Ascending aorta (tissue), 2 donors: ENCODE measurements at places on chromosomes 16 and 17.

GRCh38 chr17:70187383-70187782, 18.1 kb downstream of the KCNJ2 start:
- no peak for DNase-seq

DNA sequence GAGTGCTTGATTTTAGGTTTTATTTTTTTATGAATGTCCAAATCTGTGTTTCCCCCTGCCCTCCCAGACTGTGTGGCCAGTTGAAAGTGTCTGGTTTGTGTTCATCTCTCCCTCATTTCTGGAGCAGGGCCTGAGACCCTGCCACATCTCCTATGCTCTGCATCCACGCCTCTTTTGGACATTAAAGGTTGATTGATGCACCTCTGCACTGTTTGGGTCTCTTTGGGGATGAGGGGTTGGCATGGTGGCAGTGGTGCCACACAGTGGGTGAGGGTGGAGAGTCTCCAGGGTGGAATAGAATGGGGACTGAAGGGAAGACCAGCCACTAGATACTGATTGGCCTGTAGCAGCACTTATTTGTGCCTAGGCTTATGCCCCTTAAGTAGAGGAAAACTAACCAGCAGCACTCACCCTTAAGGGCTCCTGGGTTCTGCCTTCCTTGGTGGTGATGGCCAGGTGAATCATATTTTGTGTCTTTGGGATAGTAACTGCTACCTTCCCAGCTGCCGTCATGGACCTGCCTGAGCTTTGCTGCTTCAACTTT, 7.9 kb downstream of the DYNLL2 start:
- DNase-seq = no peak

- DNase-seq = no peak
Measured at GRCh38 chr17:15085890-15086677, 179.0 kb downstream of the PMP22 start.

- DNase-seq = no peak
Measured at GRCh38 chr16:80323808-80324195, 217.0 kb upstream of the DYNLRB2 start.

GRCh38 chr16:47956916-47957315, 198.9 kb downstream of the ABCC12 start:
- no peak for DNase-seq

GRCh38 chr17:50993544-50993943, 127.1 kb downstream of the SPAG9 start:
- DNase-seq = no peak

DNA sequence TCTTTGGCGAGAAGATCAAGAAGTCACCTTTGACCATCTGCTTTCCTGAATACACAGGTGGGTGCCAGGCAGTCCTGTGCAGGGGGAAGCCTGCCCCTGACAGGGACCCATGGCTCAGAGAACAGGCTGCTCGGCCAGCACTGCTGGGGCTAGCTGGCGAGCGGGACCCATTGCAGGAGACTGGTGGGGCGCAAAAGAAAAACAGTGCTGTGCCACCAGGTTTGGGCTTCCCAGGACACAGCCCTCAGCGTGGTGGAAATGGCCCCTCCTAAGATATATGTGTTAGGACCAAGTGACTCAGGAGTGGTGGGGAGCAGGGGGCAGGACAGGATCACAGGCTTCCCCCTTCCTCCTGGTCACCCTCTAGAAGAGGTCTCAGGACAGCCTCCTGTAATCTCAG, 73.9 kb downstream of the AMFR start:
- no peak for DNase-seq

GRCh38 chr16:88803264-88803987, at the start of gene CDT1:
TSS of gene CDT1 (plus strand) at chr16:88803789. CDS start at chr16:88803832, 43 bp downstream.
- DNase-seq = peak; percentile 86

DNA sequence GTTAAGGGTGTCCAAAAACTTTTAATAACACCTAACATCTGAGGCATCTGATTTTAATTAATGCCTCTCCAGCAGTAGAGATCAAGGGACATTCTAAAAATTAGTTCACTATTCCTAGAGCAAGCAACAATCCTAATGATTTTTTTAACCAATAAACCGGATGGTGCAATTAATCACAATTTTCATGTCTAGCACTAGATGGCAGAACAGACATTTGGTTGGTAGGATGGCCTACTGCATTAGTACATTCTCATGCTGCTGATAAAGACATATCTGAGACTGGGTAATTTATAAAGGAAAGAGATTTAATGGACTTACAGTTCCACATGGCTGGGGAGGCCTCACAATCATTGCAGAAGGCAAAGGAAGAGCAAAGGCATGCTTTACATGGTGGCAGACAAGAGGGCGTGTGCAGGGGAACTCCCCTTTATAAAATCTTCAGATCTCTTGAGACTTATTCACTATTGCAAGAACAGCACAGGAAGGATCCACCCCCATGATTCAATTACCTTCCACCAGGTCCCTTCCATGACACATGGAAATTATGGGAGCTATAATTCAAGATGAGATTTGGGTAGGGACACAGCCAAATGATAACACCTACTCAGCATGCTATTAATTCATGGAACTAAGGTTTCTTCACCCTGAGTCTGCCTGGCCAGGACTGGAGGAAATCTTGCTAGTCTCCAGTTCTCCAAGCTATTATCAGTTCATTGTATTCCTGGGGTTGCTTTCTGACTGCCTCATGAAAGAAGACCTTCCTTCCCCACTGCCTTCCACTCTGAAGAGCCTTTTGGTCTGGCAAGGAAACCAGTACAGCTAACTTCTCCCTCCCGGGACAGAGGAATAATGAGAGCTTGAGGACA, 24.8 kb downstream of the HS3ST3A1 start:
- DNase-seq = no peak

GRCh38 chr16:48810436-48810802, 200.4 kb upstream of the N4BP1 start:
- no peak for DNase-seq

DNA sequence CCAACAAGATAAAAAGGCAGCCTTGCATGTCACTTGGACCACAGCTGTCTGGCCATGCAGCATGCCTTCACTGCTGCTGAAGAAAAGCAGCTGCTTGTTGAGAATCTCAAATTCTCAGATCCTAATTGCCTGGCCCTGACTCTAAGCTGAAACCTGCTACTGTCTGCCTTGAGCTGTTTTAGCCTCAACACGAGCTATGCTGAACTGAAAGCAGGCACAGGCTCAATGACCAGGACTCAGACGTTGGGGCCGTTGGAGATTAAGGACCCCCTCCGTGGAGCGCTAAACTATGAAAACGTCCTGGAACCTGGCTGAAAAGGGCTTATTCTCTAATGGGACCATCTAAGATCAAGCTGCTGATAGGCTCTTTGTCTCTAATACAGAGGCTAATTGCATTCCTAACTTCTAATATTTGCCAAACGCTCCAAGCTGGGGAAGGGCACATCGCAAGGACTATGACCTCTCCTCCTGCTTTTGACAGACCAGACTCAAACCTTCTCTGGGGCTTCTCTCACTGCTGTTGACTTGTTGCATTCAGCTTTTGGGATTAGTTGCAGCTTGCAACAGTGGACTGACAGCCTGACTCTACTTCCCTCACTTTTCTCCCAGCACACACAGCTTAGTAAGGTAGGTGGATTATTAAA, 4.6 kb upstream of the PLK1 start:
- no peak for DNase-seq
